ENCODE measurements at places on chromosomes 6 and 20.
A peak's percentile ranks its signal among the peaks of the same experiment; 100 is the strongest.

DNA sequence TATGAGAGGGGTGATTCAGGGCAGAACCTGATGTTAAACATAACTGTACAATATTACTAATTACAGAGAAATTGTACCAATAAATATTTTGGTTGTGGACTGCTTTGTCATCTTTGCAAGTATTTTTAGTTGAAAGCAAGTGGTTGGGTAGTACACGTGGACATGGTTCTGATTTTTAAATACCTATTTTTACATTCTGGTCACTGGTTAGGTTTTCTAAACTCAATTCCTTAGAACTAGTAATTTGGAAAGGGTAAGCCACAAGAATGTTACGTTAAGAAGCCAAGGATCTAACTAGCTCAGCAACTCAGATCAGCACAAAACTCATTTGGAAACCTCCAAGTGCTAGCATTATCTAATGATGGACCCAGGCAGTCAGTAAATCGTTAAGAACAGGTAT lies 2.7 kb downstream of the EPB41L2 start:
- no peak for DNase-seq

- no peak for DNase-seq
These were observed 1259.1 kb downstream of the EPHA7 start for GRCh38 chr6:92160226-92160625.

DNA sequence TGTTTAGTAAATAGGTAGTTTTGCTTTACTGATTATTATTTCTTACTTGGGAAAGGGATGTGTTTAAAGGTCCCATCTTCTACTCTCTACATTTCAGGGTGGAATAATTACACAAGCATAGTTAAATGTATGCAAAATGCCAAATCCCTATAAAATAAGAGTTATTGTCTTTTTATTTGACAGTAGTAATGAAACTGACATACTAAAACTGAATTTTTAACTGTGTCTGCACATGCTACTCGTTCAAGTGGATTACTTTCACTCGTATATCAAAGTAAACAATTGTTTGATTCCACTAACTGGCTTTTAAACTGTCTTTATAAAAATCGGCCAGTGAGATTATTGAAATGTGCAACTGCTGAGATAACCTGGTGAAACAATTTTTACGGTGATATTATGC lies 602.9 kb upstream of the ADGRB3 start:
- DNase-seq = no peak

- peak; percentile 89 for DNase-seq
These were observed 50.9 kb upstream of the EZR start for GRCh38 chr6:158869826-158870648.

- no peak for DNase-seq
These were observed 11.7 kb downstream of the RAB22A start for GRCh38 chr20:58321205-58321604.

All from non-pigmented ciliary epithelial cell (primary cell).